A673 (cell line): ENCODE measurements at places on chromosomes 2 and 18. TPM values are rescaled to one million over a fixed set of nuclear protein-coding genes. Genes with fewer than 3 reads are reported as not detected.
A peak's percentile ranks its signal among the peaks of the same experiment; 100 is the strongest.

DNA sequence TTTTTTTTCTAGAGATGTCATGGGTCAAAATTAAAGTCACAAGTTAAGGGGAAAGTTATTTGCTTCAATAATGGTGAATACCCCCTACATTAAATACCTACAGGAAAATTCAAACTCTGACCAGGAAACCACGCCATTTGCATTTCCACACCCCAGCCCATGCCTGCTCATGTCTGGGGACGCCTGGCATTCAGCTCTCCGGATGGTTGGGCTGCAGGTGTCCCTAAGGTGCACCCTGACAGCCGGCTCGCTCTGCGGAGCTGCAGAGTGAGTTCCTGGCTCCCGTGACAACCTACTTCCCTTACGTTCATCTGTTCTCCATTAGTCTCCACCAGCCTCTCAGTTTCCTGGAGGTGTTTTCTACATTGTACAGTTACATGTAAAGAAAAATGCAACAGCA lies 122.7 kb upstream of the RIOK3 start:
- DNase-seq, result no peak

GRCh38 chr2:174971868-174972781 lies 33.1 kb downstream of the CHN1 start:
- no peak for DNase-seq

DNA sequence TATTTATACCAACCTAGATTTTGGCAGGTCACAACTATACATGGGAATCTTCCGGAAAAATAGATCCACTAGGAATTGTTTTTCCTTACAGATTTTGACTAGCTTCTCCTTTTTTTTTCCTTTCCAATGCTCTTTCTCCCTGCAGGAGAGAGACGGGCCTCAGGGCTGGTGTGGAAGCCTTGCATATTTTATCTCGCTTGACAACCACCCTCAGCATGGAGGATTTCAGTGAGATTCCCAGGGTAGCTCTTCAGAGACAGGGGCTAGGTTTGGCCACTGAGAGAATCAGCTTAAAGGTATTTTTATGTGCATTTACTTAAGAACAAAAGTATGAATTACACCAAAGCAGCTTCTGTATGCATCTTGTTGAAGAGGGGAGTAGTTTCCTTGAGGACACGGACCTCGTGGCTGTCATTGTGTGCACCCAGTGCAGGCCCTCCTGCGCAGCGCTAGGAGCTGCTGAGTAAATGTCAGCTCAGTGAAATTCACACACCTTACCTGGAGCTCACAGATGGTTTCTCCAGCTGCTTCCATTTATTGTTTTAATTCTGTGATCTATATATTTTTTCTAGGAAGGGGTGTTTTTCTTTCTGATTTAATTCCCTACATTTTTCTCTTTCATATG lies 54.4 kb downstream of the TRAPPC12 start:
- no peak for DNase-seq

DNA sequence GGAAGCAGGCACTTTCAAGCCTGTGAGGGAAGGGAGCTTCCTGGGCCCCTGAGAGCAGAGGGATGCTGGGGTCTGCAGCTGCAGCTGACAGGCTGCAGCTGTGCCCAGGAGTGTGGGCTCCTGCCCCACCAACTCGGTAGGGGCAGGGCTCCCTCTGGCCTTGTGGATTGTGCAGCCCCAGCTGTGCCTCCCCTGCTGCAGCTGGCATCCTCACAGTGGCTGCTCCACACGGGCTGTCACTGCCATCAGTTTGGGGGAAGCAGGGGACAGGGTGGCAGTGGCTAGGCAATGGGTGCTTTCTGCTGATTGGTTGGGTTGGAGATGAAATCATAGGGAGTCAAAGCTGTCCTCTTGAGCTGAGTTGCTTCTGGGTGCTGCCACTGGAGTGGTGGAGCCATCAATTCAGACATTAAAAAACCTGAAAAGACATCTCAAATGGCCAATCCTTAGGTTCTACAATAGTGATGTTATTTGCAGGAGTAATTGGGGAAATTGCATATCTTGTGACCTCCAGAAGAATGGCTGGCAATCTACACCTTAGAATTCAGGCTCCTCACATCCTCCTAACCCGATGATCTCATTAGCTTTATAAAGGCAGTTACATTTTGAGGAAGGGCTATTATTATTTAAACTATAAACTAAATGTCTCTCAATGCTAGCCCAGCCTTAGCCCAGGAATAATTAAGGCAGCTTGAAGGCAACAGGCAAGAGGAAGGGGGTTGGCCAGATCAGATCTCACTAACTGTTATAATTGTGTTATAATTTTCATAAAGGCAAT lies 41.3 kb downstream of the FAM171B start:
- DNase-seq, result no peak

Gene RFTN2
- total RNA-seq, result 5.8 and 7.3 TPM in 2 replicates

GRCh38 chr2:42261518-42262195 lies 92.5 kb downstream of the EML4 start:
- DNase-seq, result no peak

Gene PAX3
- total RNA-seq, result 39.3 and 47.2 TPM in 2 replicates

Gene CPLX4
- not detected in 2 replicates for total RNA-seq

DNA sequence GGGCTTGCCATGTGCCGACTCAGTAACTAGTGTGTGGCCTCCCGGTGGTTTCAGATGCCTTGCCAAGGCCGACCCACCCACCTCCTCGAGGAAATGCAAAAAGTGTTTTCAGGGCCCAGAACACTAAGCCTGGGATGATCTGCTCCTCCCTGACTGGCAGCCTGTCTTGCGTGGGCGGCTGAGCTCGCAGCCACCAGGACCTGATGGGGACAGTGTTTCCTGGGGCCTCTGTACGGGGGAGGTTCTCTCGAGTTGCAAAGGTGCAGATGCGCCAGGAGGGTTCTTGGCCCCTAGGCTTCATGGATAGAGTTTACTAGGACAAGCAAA lies 85.2 kb downstream of the GLI2 start:
- peak; percentile 79 for DNase-seq

DNA sequence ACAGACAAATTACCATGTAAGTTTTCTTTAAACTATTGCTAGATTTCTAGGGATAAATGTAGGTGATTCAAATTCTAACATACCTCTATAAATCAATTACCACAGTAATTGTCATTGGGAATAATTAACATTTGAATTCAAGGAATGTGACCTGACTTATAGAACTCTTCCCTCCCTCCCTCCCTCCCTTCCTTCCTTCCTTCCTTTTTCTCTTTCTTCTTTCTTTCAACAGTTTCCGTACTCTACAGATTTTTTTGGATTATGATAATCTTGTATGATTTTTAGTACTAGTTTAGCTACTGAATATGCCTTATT lies 18.2 kb upstream of the FTCDNL1 start:
- DNase-seq, result no peak

- DNase-seq, result peak; percentile 62
Measured at GRCh38 chr2:158518084-158518483, 61.3 kb downstream of the PKP4 start.

- no peak for DNase-seq
Measured at GRCh38 chr2:58918141-58918540, 677.0 kb upstream of the FANCL start.

- DNase-seq, result no peak
Measured at GRCh38 chr2:206713746-206714145, 4.5 kb downstream of the DYTN start.

- DNase-seq, result no peak
Measured at GRCh38 chr18:13562494-13563029, 163.8 kb downstream of the FAM210A start.

Gene ABCB11
- 0.07 TPM in 1 of 2 replicates, not detected in the other for total RNA-seq

DNA sequence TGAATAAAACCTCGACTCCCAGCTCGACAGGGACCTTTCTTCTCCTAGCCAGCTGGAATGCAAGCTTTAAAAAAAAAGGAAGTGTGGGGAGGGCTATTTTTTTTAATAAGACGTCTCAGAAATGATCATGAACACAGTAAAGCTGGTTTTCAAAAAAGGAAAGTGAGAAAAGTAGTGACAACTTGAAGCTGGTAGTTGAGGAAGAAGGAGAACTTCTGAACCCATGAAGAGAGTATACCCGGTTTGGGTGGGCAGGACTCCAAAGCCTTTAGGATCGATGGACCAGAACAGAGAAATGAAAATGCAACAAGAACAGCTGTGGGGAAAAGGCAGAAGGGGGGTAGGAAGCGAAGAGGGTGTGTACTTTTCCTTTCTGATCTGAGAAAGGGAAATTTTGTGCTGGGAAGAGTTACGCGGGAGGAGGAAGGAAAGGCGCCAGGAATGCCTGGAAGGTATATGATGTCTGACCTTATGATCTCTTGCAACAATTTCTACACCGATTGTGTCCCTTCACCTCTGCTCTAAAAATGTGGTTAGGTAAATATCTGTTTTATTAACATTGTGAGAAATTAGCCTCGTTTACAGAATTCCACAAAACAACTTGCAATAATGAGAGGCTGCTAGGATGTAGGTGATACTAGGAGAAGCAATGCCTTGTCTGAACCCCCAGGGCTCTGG lies 22.6 kb upstream of the CYP1B1 start:
- no peak for DNase-seq
